ENCODE measurements at places on chromosomes 6 and 20. TPM values are rescaled to one million over a fixed set of nuclear protein-coding genes. Genes with fewer than 3 reads are reported as not detected.

Gene SGK2
- total RNA-seq: 8.2 TPM

Gene TCP11
- 0.66 TPM for total RNA-seq

Gene HRH3
- total RNA-seq: not detected

Gene AVP
- total RNA-seq: not detected

Gene CRISP2
- 0.33 TPM for total RNA-seq

Gene MAK
- 0.59 TPM for total RNA-seq

Gene CHRNA4
- total RNA-seq: not detected

Gene HMGN4
- 57.0 TPM for total RNA-seq

Gene AGER
- 2.6 TPM for total RNA-seq

DNA sequence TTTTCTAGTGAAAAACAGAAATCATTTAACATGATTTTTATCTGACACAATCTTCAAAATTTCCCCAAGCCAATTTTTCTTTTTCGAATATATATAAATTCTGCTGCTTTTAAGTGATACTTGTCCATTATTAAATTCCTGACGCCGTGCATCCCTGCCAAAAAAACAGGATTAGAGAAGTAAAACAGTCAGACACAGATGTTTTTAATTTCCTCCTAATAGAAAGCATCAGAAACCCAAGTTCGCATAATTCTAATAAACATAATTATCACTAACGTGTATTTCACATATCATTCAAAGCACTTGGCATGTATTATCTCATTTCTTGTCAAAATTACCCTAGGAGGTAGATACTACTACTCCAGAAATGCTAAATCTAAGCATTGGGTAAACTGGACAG lies 179.5 kb downstream of the ZFP64 start:
- no peak for DNase-seq
- no peak overlapping the region for H3K4me3 ChIP-seq
- no peaks in the 10 kb centered on the region for H3K27me3 ChIP-seq
- no peaks in the 10 kb centered on the region for H3K4me1 ChIP-seq
- no peaks in the 10 kb centered on the region for H3K36me3 ChIP-seq
- no peak overlapping the region for H3K27ac ChIP-seq

- H3K27ac ChIP-seq: peak overlapping the region; percentile 99
- peak overlapping the region; percentile 95 for H3K4me3 ChIP-seq
- H3K36me3 ChIP-seq: no peaks in the 10 kb centered on the region
- no peaks in the 10 kb centered on the region for H3K4me1 ChIP-seq
- DNase-seq: peak; percentile 81
Measured at GRCh38 chr20:63520934-63521601, 503 bp downstream of the PPDPF start.

- no peaks in the 10 kb centered on the region for H3K4me1 ChIP-seq
- H3K4me3 ChIP-seq: no peak overlapping the region
- no peaks in the 10 kb centered on the region for H3K27me3 ChIP-seq
- H3K36me3 ChIP-seq: no peaks in the 10 kb centered on the region
- H3K27ac ChIP-seq: no peak overlapping the region
Measured at GRCh38 chr6:166658792-166659150, 31.7 kb upstream of the RPS6KA2 start.

DNA sequence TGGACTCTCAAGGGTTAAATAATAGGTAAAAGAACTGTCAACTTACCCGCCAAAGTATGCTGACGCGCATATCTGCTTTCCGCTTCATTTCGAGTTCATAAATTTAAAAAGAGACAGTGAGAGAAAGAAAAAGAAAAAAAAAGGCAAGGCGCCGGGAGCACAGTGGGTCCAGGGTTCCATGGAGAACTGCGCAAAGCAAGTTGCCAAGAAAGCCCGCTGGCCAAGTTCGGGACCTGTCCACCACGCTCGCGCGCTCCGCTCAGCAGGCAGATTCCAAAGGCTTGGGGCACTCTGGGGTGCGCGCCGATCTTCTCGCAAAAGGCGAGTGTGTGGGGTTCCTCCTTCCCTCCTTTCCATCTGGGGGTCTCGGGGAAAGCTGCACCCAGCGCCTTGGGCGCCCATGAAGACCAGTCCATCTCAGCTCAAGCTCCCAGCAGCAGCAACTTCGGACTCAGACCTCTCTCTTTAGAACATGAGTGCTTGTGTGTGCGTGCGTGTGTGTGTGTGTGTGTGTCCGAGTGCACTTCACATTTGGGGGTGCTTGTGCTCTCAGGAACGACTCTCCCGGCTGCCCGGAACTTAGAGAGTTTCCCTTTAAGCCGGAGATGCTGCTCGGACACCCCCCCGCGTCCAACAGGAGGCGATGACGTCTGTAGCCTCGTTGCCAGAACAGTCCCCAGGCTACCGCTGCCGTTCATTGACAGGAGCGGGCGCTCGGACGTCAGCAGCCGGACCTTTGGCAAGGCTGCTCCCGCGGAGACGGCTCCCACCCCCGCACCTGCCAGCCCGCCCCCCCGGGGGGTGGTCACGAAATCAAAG lies 180.0 kb downstream of the TBXT start:
- H3K27me3 ChIP-seq: peaks cover 48% of the 10 kb centered on the region
- no peaks in the 10 kb centered on the region for H3K4me1 ChIP-seq
- no peak for DNase-seq
- peak overlapping the region; percentile 69 for H3K4me3 ChIP-seq
- no peaks in the 10 kb centered on the region for H3K36me3 ChIP-seq
- no peak overlapping the region for H3K27ac ChIP-seq

- DNase-seq: no peak
- H3K36me3 ChIP-seq: no peaks in the 10 kb centered on the region
- H3K27me3 ChIP-seq: no peaks in the 10 kb centered on the region
- no peak overlapping the region for H3K27ac ChIP-seq
- H3K4me3 ChIP-seq: no peak overlapping the region
Measured at GRCh38 chr6:155400654-155400965, 55.0 kb downstream of the NOX3 start.

GRCh38 chr20:52783769-52784168 lies 188.4 kb upstream of the TSHZ2 start:
- H3K27me3 ChIP-seq: no peaks in the 10 kb centered on the region
- no peak overlapping the region for H3K4me3 ChIP-seq
- no peak overlapping the region for H3K27ac ChIP-seq

- no peak overlapping the region for H3K4me3 ChIP-seq
- H3K27me3 ChIP-seq: no peaks in the 10 kb centered on the region
- H3K36me3 ChIP-seq: no peaks in the 10 kb centered on the region
- no peak for DNase-seq
Measured at GRCh38 chr6:83615025-83615999, 93.6 kb downstream of the SNAP91 start.

DNA sequence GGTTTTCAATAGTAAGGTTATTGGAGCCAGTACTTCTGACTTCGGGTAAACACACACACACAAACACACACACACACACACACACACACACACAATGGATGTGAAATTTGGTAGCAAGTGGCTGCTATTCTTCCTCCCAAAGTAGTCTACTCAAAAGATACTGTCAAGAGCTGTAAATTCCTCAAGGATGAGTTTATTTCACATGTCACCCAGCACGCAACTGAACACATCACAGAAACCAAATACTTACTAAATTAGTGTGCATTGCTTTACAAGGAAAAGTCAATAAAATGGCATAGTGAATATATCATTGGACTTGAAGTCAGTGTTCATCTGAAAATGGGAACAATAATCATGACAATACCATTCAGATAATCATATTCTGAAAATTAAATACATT lies 32.9 kb downstream of the MMUT start:
- H3K27ac ChIP-seq: no peak overlapping the region
- DNase-seq: no peak
- H3K36me3 ChIP-seq: no peaks in the 10 kb centered on the region
- H3K27me3 ChIP-seq: no peaks in the 10 kb centered on the region

- no peak for DNase-seq
- H3K27me3 ChIP-seq: no peaks in the 10 kb centered on the region
- no peak overlapping the region for H3K4me3 ChIP-seq
- no peaks in the 10 kb centered on the region for H3K36me3 ChIP-seq
- H3K4me1 ChIP-seq: no peaks in the 10 kb centered on the region
Measured at GRCh38 chr20:12965870-12966251, 42.9 kb upstream of the SPTLC3 start.

DNA sequence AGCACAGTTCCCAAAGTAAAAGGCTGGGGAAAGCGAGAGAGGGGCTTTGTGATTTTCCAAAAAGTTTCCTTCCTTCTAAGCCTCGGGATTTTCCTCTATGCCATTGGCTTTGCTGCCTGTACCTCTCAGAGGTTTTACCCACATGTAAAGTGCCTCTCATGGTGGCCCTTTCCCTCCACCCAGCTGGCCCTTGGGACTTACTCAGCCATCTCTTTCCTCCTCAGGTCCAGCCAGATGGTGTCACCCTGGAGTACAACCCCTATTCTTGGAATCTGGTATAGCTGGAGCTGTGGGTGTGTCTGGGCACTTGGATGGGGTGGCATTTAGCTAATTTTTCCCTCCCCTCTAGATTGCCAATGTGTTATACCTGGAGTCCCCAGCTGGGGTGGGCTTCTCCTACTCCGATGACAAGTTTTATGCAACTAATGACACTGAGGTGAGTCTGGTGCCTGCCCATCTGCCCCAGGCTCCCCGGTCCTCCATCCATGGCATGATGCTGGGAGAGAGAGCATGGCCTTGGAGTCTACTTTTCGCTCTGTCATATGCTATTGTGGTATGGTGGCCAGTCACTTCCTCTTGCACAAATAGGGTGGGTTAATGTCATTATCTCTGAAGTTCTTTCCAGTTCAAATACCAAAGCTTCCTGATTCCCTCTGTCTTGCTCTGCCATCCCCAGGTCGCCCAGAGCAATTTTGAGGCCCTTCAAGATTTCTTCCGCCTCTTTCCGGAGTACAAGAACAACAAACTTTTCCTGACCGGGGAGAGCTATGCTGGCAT lies 1.1 kb downstream of the CTSA start:
- H3K36me3 ChIP-seq: no peaks in the 10 kb centered on the region
- H3K4me1 ChIP-seq: peaks cover 11% of the 10 kb centered on the region
- H3K27me3 ChIP-seq: no peaks in the 10 kb centered on the region
- peak overlapping the region; percentile 81 for H3K4me3 ChIP-seq

- no peaks in the 10 kb centered on the region for H3K27me3 ChIP-seq
- no peak overlapping the region for H3K4me3 ChIP-seq
- DNase-seq: peak; percentile 46
- H3K4me1 ChIP-seq: no peaks in the 10 kb centered on the region
- H3K27ac ChIP-seq: no peak overlapping the region
- H3K36me3 ChIP-seq: peaks cover 12% of the 10 kb centered on the region
Measured at GRCh38 chr20:49821870-49822331, 9.3 kb downstream of the SLC9A8 start.

- no peaks in the 10 kb centered on the region for H3K36me3 ChIP-seq
- no peaks in the 10 kb centered on the region for H3K4me1 ChIP-seq
- DNase-seq: no peak
- no peak overlapping the region for H3K4me3 ChIP-seq
- H3K27me3 ChIP-seq: no peaks in the 10 kb centered on the region
Measured at GRCh38 chr20:50646483-50646996, 44.8 kb downstream of the RIPOR3 start.

GRCh38 chr6:138795809-138796603 lies at the start of gene ECT2L:
ECT2L (plus strand) TSS chr6:138796087; CDS start chr6:138813275, 17,188 bp downstream.
- H3K27ac ChIP-seq: peak within 1 kb of the TSS; percentile 71
- H3K36me3 ChIP-seq: no peaks in the 10 kb centered on the region
- DNase-seq: peak; percentile 51
- H3K4me3 ChIP-seq: peak within 1 kb of the TSS; percentile 61
- no peaks in the 10 kb centered on the region for H3K4me1 ChIP-seq
- H3K27me3 ChIP-seq: no peaks in the 10 kb centered on the region

All from breast epithelium (tissue), 4 donors.